ENCODE measurements at places on chromosomes 6 and 20.
A peak's percentile ranks its signal among the peaks of the same experiment; 100 is the strongest.

- no peak for DNase-seq
These were observed 25.8 kb upstream of the CCN6 start for GRCh38 chr6:112027942-112028674.

- no peak for DNase-seq
These were observed 74.8 kb upstream of the PLCB4 start for GRCh38 chr20:8994045-8994444.

GRCh38 chr6:46352541-46353268 lies 138.5 kb downstream of the RCAN2 start:
- DNase-seq = no peak

GRCh38 chr6:44237813-44238433 lies 9.0 kb upstream of the HSP90AB1 start:
- peak; percentile 85 for DNase-seq

DNA sequence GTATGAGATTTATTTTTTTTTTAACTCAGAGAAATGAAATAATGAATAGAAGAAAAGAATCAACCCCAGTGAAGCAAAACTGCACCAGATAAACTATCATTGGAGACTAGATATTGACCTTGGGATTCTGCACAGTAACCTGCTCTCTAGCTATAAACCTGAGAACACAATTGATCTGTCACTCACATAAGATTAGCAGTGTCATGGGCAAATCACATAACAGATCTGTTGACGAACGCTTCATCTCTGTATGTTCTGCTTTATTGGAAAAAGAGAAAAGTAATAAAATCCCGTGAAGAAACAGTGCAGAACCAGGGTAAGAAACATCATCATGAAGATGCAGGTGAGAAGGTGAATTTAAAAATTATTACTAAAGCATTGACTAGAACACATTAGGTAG lies 52.8 kb upstream of the RGS17 start:
- no peak for DNase-seq

DNA sequence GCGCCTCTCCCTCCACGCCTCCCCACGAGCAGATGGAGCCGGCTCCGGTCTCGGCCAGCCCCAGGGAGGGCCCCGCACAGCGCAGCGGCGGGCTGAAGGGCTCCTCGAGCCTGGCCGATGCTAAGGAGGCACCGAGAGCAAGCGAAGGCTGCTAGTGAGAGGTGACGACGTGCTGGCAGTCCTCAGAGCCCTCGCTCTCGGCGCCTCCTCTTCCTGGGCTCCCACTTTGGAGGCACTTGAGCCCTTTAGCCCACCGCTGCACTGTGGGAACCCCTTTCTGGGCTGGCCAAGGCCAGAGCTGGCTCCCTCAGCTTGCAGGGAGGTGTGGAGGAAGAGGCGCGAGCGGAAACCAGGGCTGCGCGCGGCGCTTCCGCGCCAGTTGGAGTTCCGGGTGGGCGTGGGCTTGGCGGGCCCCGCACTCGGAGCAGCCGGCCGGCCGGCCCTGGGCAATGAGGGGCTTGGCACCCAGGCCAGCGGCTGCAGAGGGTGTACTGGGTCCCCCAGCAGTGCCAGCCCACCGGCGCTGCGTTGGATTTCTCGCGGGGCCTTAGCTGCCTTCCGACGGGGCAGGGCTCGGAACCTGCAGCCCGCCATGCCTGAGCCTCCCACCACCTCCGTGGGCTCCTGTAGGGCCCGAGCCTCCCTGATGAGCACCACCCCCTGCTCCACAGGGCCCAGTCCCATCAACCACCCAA lies 2.5 kb upstream of the TMEM14C start:
- DNase-seq = peak; percentile 59

GRCh38 chr6:5866547-5867051 lies 140.1 kb downstream of the NRN1 start:
- DNase-seq = peak; percentile 15

GRCh38 chr6:150409576-150410066 lies 40.8 kb downstream of the IYD start:
- peak; percentile 69 for DNase-seq

DNA sequence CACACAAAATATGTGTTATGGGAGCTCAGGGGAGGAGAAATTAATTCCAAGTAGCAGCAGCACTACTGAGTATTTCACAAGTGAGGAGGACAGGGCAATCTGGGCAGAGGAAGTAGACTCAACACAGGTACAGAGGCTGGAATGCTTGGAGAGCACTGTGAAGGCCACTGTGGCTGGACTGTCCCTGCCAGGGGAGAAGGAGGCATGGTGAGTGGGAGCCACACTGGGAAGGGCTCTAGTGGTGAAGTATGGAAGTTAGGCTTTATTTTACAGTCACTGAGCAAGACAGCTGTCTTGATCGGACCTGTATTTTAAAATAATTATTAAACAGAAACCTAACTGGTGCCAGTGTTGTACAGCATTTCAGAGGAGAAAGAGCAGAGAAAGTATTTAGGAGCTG lies 28.8 kb downstream of the FAM229B start:
- DNase-seq = no peak

GRCh38 chr6:164150232-164150631 lies 735.7 kb downstream of the QKI start:
- DNase-seq = no peak

DNA sequence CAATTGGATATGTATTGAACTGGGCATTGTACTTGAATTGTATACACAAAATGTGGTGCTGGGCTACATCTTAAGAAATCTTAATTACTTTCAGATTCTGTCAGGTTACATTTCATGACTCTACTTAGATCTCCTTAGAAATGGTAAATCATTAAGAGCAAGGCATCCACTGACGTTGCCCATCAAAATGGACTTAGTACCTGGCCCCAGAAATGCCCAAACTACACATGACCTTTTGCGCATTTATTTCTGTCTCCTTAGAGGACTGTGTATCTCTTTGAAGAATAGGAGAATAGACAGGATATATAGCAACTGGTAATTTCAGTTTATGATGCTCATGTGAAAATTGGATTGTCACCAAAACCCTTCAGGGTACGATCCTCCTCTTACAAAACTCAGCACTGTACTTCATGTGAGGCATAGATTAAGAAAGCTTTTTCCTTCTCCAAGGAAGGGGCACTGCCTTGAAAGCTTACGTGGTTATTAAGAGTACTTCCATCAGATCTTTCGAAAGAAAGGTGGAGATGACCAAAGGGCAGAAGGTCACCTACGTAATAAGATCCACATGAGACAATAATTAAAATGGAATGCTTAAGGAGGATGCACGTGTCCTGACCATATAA lies 61.4 kb upstream of the BMP2 start:
- no peak for DNase-seq

DNA sequence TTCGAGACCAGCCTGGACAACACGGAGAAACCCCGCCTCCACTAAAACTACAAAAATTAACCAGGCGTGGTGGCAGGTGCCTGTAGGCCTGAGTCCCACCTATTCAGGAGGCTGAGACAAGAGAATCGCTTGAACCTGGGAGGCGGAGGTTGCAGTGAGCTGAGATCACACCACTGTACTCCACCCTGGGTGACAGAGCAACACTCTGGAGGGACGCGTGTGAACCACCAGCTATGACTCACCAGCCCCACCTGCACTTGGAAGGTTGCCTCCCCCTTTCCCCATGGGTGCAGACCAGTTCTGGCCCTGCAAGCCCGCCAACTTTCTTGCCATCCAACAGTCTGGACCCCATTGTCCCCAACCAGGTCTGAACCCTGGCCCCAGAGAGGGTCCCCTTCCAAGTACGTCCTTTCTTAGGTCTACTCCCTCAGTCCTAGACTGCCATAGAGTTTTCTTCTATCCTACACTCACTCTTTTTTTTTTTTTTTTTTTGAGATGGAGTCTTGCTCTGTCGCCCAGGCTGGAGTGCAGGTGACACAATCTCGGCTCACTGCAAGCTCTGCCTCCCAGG lies 29.2 kb downstream of the ATP9A start:
- no peak for DNase-seq

DNA sequence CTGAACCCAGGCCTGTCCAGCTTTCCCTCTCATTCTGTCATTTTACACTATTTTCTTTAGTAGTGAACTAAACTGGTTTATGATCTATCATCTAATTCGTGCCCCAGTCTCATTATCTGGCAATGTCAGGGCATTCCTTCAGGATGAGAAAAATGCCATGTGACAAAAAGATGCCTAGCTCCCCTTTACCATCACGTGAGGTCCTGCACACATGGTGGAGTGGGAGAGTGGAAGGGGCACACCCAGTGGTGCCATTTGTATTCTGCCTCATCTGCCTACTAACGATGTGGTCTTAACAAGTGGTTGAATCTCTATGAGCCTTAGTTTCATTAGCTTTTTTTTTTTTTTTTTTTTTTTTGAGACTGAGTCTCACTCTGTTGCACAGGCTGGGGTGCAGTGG lies 41.2 kb downstream of the CDC5L start:
- DNase-seq = no peak

GRCh38 chr6:106206905-106207304 lies 118.7 kb downstream of the ATG5 start:
- DNase-seq = no peak

DNA sequence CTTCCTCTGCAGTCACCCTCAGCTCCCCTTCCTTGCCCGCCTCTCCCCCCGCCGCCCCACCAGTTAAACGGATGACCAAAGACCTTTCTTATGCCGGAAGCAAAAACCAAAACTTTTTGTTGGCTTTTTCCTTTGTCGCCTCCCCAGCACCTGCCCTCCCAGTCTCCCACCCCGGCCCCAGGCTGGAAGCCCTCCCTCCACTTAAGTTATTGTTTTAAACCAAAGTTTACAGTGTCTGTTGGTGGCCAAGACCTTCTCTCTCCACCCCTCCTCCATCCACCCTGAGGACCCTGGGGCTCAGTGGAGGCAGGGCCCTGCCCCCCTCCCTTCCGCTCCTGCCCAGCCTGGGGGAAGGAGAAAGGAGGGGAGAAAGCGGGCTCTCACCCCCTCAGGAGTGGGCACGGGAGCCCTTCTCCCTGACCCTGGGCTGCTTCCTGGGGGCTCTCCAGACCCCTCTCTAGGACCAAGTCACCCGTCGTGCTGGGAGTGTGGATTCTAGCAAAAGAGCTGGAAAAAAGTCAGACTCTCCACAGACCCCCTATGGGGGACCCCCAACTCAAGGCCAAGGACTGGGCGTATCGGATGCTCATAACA lies 38.3 kb upstream of the MDFI start:
- no peak for DNase-seq

All from muscle of leg (tissue), 16 donors.